ENCODE measurements at places on chromosomes 3 and 15.

GRCh38 chr15:47890397-47891150, 173.3 kb downstream of the SEMA6D start:
- DNase-seq, result no peak

GRCh38 chr3:13841826-13842225, 38.0 kb downstream of the WNT7A start:
- no peak for DNase-seq

GRCh38 chr3:157501863-157502262, 1.4 kb downstream of the VEPH1 start:
- no peak for DNase-seq

- DNase-seq, result no peak
Observed at GRCh38 chr3:184766555-184767261, 45.3 kb upstream of the VPS8 start.

DNA sequence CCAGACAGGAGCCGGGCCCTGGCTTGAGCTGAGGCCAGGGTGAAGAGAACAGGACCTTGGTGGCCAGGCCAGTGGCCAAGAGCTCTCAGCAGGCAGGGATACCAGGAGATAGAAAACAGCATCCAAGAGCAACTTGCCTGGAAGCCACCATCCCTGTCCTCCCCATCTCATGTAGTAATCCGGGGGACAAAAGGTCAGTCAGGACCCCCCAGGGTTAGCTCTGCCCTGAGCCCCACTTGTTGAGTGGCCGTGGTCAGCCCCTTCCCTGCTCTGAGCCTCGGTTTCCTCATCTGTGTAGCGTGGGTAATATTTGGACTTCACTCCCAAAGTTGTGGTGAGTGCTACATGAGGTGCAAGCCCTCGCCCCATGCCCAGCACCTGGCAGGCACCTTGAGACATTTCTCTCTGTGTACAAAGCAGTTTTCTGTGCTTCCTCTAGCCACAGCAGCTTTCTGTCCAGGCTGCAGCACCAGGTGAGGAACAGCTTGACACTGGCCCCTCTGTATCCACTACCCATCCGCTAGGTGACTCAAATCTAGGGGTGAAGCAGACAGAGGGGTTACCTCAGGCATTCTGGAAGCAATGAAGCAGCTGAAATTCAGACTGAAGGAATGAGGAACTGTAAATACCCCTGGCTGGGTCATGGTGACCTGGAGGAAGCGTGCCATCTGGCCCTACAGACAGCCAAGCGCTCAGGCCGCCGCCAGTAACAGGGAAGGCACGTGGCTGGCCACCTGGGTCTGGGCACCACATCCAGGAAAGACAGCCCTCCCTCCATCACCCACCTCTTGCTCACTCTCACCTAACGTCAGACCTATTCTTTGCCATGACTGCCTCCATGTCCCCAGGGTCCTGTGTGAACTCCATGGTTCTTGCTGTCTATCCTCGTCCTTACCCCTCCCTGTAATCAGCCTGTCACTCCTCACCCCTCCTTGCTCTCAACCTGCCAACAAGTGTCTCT, 6.7 kb downstream of the CISH start:
- no peak for DNase-seq

DNA sequence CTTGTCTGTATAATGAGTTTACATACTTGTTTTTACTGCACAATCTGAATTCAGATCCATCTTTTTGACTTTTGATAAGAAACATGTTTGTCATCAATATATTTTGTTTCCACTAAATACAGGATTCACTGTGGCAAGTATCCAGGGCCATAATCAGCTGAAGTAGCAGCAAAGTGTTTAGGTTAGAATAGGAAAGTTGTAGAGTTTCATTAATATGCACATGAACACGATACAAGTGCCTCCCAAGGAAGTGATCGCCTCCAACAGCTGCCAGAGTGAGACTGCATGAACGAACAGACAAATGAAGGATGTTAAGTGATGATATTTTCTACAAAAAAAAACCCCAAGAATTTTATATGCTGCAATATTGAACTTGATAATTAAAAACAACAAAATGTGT, 204.3 kb downstream of the TBL1XR1 start:
- DNase-seq, result no peak

All from cardiac septum (tissue), 1 donor.